ENCODE measurements at places on chromosomes 3 and 15.

DNA sequence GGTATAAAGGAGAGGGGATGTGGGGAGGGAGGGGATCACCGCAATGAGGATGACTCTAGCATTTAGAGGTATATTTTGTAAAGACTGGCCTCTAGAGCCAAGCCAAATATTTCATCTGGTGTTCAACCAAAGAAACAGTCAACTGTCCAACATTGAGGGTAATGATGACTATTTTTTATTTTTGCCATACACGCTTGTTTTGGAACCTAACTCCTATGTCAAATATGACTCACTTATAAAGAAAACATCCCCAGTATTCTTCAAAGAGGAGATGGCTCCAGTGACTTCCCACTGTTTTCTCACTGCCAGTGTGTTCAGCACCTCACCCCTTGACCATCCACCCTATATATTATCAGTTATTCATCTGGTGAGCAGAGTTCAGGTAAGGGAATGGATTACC, 77.3 kb downstream of the WNT5A start:
- no peak for DNase-seq

GRCh38 chr15:35698331-35698730, 152.4 kb upstream of the DPH6 start:
- DNase-seq = no peak

GRCh38 chr3:55704521-55704920, 217.4 kb upstream of the WNT5A start:
- DNase-seq = no peak

- DNase-seq = no peak
Observed at GRCh38 chr15:89672221-89673164, 6.7 kb downstream of the PLIN1 start.

GRCh38 chr3:109982201-109982600, 644.9 kb upstream of the DPPA4 start:
- DNase-seq = no peak

- DNase-seq = no peak
Observed at GRCh38 chr15:38186507-38186906, 66.1 kb upstream of the SPRED1 start.

GRCh38 chr15:39880718-39881387, 39.2 kb downstream of the GPR176 start:
- no peak for DNase-seq

- no peak for DNase-seq
Observed at GRCh38 chr3:50520849-50521248, 17.4 kb upstream of the CACNA2D2 start.

- no peak for DNase-seq
Observed at GRCh38 chr15:80107774-80108173, 45.0 kb upstream of the FAH start.

DNA sequence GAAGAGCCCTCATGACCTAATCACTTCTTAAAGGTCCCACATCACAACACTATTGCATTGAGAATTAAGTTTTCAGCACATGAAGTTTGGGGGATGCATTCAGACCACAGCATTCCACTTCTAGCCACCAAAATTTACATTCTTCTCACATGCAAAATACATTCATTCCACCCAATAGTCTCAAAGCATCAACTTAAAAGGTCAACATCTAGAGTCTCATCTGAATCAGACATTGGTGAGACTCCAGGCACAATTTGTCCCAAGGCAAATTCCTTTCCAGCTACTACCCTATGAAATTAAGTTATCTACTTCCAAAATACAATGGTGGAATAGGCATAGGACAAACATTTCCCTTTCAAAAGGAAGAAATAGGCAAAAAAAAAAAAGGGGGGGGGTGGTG, 64.9 kb downstream of the PLSCR2 start:
- DNase-seq = no peak

- no peak for DNase-seq
Observed at GRCh38 chr15:99616773-99617342, 51.1 kb downstream of the MEF2A start.

GRCh38 chr3:8887435-8888300, 75.6 kb downstream of the RAD18 start:
- DNase-seq = no peak

- no peak for DNase-seq
Observed at GRCh38 chr3:182728238-182728637, 65.1 kb upstream of the ATP11B start.

- no peak for DNase-seq
Observed at GRCh38 chr3:2211568-2211967, 112.9 kb downstream of the CNTN4 start.

- no peak for DNase-seq
Observed at GRCh38 chr15:80752204-80752603, 27.0 kb upstream of the CEMIP start.

DNA sequence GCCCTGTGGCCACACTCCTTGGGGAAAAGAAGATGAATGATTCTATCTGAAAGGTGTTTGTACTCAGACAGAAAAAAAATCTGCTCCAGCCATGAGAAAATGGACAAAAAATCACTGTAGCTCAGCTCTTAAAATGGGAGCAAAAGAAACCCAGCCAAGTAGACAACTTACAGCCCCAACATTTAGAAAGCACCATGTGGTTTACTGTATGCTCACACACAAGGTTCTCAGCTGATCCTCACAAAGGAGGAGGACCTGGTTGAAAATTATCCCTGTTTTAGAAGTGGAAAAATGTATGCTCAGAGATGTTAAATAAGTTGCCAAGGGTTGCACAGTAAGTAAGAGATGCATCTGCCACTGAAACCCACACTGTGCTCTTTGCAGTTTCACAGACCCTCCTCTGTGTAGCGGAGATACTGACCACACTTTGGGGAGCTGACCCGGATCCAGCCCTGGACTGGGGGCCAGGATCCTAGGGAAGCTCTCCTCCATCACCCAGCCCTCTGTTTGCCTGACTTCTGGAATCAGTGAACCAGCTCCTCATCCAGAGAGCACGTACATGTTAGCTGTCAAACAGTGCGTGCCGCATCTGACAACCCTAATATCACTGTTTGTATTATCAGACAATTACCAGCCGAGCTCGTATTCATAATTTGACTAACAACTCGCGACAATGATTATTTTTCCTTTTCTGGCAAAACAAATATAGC, 32.7 kb upstream of the TPRG1 start:
- DNase-seq = no peak

- no peak for DNase-seq
Observed at GRCh38 chr3:117145677-117146076, 436.1 kb downstream of the TUSC7 start.

DNA sequence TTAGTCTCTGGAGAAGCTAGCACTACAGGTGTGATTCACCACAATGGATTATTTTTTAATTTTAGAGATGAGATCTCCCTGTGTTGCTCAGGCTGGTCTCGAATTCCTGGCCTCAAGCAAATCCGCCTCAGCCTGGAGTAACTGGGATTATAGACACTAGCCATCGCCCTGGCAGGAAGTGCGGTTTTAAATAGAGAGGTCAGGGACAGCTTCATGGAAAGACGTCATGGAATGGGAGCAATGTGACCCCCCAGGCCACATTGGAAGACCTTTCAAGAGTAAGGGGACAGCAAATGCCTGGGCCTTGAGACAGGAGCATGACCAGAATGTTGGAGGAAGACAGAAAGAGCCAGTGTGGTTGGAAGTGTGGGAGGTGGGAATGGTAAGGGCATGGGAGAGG, 2.2 kb upstream of the ISG20 start:
- no peak for DNase-seq

DNA sequence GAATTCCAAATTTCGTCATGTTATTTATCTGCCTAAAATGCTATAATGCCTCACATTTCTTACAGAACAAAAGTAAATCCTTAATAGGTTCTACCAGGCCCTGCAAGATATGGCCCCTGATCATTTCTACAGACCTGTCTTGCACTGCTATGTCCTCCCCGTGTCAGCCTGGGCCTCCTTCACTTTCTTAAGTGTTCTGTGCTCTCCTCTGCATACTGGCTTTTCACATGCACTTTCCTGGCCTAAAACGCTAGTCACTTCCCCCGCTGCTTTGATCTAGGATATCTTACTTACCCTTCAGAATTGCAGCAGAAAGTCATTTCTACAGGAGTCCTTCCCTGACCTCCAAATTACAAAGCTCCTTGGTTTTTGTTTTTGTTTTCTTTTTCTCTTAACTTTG, 551.3 kb downstream of the NSUN3 start:
- no peak for DNase-seq

DNA sequence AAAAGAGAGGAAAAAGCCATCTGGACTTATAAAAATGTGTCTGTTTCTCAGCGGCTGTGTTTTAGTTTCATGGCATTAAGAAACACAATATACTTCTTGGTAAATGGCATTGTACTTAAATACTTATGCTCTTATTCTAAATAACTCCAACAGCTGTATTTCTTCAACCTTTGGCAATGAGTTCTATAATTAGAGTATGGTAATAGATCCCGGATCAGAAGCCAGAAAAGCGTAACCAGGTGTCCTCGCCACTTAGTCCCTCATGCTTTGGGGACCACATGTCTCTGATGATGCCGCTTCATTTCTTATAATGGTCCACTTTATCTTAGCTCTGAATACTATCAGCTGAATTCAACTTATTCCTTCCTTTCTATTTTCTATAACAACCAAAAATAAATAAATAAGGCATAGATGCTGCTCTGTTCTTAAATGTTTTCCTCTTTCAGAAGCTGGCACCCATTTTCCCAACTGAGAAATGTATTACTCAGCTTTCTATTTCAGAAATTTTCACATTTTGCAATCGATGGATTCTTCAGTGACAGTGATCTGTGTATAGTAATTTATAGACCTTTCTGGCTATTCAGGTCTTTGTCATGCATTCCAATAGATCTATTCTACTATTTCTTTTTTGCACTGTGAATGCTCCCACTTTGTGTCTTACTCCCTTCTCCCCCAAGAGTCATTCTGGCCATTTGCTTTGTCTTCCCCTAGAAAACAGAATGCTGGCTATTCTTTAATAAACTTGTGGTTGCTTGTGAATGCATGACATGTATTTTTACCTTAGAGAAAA, 87.6 kb upstream of the KBTBD8 start:
- DNase-seq = no peak

GRCh38 chr15:58748852-58749531, 515 bp downstream of the ADAM10 start:
- DNase-seq = peak; percentile 52

- DNase-seq = no peak
Observed at GRCh38 chr3:155102329-155102728, 22.2 kb downstream of the MME start.

DNA sequence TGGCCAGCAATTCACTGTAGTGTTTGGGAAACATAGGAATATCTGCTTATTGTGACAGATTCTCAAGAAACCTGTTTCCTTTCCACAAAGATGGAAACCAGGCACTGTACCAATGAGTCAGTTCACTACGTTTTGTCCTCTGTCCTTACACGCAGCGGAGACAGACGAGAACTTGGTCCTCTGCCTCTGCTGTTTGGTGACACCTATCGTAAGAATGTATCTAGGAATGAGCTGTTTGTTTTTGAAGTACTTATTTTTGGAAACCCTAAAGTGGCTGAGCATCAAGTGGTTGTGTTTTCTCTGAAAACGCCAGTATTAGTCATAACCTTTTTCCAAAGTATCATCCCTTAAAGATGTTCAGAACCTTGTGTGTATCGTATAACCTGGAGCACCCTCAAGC, 93.0 kb downstream of the PGPEP1L start:
- no peak for DNase-seq

GRCh38 chr15:62067448-62068044, 769 bp downstream of the C2CD4A start:
- DNase-seq = peak; percentile 54

DNA sequence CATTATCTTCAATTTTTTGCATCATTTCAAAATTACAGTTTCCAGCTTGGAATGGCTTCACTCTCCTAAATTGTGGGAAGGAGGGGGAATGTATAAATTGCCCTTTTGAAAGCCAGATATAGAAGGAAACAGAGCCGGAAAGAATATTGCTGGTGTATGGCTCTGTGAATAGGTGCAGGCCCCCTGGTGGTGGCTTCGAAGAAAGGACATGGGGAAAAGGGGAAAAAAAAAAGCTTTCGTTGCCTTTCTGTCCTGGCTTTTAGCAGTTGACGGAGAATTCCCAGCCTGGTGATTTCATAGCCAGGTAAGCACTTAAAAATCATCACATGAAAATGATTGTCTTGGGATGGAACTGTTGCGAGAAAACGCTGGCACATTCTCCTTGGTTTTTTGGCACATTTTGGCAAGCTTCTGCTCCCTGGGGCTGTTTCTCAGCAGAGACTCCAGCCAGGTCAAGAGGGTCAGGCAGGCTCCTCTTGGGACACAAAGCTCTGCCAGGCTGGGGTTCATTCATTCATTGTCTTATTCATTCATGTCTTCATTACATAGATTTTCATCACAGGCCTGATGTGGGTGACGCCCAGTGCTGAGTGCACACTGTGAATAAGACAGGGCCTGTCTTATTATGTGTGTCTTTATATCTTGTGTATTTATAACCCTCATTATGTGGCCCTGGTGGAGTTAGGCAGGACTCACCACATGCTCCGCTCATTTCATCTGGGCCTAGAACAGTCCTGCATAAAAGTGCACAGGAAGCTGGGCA, 300.0 kb upstream of the TPM1 start:
- DNase-seq = peak; percentile 38

DNA sequence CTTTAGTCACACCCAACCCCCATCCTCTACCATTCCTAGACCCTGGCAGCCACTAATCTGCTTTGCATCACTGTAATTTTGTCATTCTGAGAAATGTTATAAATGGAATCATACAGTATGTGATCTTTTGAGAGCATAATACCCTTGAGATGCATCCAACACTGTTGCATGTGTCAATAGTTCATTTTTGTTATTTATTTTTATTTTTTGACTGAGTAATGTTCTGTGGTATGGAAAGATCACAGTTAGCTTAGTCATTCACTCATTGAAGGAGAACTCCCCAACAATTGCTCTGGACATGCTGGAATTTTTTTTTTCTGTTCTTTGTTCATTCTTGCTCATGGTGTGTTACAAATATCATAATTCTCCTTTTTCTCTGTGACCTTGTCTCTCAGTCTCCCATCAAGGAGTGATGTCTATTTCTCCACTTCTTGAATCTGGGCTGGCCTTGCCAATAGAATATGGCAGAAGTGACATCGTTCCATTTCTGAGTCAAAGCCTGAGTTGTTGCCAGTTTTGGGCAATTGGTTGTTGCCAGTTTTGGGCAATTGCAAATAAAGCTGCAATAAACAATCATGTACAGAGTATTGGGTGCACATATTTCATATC, 6.8 kb upstream of the ADPGK start:
- no peak for DNase-seq

- no peak for DNase-seq
Observed at GRCh38 chr3:20539666-20540065, 353.7 kb upstream of the SGO1 start.
